ENCODE measurements at places on chromosomes 1 and 21.

GRCh38 chr1:38123356-38124135 lies 77.0 kb upstream of the POU3F1 start:
- DNase-seq, result no peak

DNA sequence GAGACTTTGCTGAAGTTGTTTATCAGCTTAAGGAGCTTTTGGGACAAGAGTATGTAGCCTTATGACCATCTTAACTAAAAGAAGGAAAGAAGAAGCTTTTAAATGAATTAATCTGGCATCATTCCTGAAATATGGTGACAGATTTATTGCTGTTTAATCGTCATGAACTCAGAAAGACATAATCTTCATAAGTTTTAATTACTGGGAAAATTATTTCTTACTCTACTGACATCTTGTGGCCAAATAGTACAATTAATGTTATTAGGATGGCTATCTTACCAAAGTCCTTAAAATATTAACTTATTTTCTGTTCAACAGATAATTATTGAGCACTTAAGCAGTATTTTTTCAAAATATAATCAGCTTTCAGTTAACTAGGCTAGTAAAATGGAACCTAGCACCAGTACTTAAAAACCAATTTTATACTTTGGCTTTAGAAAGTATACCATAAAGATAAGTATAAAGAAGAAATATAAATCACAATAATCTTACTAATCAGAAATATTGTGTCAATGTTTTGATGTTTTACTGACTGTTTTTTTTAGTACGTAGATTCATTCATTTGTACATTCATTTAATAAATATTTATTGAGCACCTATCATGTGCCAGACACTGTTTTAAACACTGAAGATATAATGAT lies 34.7 kb upstream of the GPR25 start:
- DNase-seq, result no peak

DNA sequence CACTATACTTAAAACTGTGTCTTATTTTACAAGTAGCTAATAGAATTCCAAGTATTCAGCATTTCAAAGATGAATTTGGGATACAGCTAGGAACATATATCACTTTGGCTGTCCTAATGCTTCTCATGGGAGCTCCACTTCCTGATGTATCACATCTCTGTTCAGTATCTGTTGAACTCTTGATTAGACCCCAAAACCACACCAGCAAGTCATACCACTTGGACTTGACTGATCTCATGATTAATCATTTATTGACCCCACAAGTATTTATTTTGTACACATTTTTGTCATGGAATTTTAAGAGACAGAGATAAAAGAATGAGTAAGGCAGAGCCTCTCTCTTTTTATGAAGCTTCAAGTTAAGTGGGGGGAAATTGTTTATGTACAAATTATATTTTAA lies 30.0 kb downstream of the TMPRSS15 start:
- DNase-seq, result no peak

GRCh38 chr1:204480515-204480914 lies 14.1 kb downstream of the PIK3C2B start:
- no peak for DNase-seq

DNA sequence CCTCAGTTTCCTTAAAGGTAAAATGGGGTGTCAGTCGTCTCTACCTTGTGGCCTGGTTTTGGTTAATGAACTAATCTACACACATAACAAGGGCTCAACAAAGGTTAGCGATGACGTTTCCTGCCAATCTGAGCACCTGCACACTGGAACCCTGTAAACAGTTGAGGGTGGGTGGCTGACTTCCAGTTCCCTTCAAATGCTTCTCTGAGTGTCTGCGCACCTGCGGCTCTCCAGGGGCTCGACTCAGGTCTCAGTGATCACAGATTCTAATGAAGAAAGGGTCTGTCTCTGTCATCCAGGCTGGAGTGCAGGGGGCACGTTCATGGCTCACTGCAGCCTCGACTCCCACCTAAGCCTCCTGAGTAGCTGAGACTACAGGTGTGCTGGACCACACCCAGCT lies 3.3 kb upstream of the AGPAT3 start:
- DNase-seq, result no peak

DNA sequence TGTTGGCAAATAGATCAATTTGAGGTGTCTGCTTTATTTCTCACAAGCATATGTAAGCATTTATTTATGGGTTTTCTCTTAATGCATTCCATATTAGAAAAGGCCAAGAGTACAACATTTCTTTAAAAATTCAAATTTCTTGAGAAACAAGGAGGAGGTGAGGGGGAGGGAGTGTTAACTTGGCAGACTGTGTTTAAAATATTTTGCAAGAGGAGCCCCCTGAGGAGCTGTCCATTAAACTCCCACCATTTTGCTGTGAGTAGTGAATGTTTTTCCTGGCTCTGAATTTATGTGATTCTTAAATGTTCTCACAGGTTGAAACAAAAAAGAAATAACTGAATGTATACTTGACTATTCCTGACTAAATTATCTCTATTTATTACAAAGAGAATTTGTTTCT lies 363.8 kb downstream of the PTPRC start:
- no peak for DNase-seq

GRCh38 chr1:247557926-247558674 lies 9.2 kb downstream of the GCSAML start:
- DNase-seq, result no peak

DNA sequence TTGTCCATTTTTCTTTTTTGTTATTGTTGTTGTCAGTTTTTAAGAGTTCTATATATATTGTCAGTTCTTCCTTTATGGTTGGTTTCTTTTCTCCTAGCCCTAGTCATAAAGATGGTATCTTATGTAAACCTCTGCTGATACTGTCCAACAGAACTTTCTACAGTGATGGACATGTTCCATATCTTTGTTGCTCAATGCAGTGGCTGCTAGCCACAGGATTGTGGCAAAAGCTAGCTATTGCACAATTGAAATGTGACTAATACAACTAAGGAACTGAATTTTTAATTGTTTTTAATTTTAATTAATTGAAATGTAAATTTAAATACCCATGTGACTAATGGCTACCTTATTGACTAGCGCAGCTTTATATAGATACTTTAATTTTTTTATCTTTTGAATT lies 411.8 kb upstream of the PTBP2 start:
- DNase-seq, result no peak

GRCh38 chr1:229087339-229087738 lies 183.6 kb upstream of the RAB4A start:
- no peak for DNase-seq

GRCh38 chr1:12001996-12002493 lies 17.3 kb upstream of the MIIP start:
- no peak for DNase-seq

- no peak for DNase-seq
These were observed 36.3 kb downstream of the DHCR24 start for GRCh38 chr1:54850737-54851136.

- no peak for DNase-seq
These were observed 81.2 kb downstream of the TOMM20 start for GRCh38 chr1:235047331-235047871.

- no peak for DNase-seq
These were observed 76.8 kb downstream of the CD46 start for GRCh38 chr1:207828485-207829158.
